GM23338 (cell line): ENCODE measurements at places on chromosomes 12 and 14. TPM values are rescaled to one million over a fixed set of nuclear protein-coding genes. Genes with fewer than 3 reads are reported as not detected.

DNA sequence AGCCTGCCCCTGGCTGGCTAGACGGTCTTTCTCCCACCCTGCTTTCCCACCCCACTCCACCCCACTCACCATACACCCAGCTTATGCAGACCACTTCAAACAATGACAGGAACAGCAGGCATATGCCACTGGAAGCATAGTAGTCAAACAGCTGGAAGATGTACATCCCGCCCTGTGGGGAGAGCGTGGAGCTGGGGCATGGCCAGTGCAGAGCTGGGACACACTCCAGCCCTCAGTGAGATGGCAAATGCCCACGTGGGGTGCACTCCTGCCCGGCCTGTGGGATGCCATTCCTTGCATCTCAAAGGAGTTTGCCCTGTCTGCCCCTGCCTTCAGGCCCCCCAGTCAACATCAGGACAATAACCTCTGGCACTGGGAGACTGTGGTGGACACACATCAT, 18.8 kb downstream of the SLC6A12 start:
- DNase-seq: no peak
- H3K27me3 ChIP-seq: peaks cover 1% of the 10 kb centered on the region; the same call in 1 of the 2 replicates
- peaks cover 8% of the 10 kb centered on the region for H3K4me1 ChIP-seq

- no peak overlapping the region for H3K27ac ChIP-seq
- no peak overlapping the region for H3K4me3 ChIP-seq
- H3K27me3 ChIP-seq: no peaks in the 10 kb centered on the region
Observed at GRCh38 chr12:80860206-80860605, 77.5 kb downstream of the LIN7A start.

- DNase-seq: peak; percentile 35
- no peaks in the 10 kb centered on the region for H3K36me3 ChIP-seq
- no peaks in the 10 kb centered on the region for H3K4me1 ChIP-seq
- H3K27ac ChIP-seq: no peak overlapping the region
Observed at GRCh38 chr12:116867523-116867922, 13.7 kb downstream of the HRK start.

GRCh38 chr14:91352053-91352452, 65.6 kb downstream of the CCDC88C start:
- no peaks in the 10 kb centered on the region for H3K36me3 ChIP-seq
- H3K27ac ChIP-seq: peak overlapping the region; percentile 23; the same call in 1 of the 2 replicates
- DNase-seq: peak; percentile 58
- H3K27me3 ChIP-seq: no peaks in the 10 kb centered on the region

DNA sequence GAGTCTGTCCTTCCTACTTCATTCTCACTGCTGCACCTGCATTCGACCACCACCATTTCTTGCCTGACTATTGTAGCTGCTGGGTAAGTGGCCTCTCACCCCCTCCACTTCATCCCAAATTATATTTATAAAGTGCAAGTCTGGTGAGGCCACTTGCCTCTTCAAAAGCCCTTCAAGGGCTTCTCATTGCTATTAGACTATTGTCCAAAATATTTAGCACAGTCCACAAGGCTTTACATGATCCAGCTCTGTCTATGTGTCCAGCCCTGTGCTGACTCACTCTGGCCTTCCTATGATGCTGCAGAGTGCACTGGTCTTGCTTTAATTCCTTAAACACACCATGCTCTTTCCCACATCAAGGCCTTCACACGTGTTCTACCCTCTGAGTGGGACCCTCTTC, 46.0 kb downstream of the PAH start:
- H3K4me3 ChIP-seq: no peak overlapping the region
- H3K27me3 ChIP-seq: no peaks in the 10 kb centered on the region
- H3K27ac ChIP-seq: no peak overlapping the region
- DNase-seq: no peak
- H3K4me1 ChIP-seq: no peaks in the 10 kb centered on the region
- no peaks in the 10 kb centered on the region for H3K36me3 ChIP-seq

Gene CCDC184
- 2.8 and 3.7 TPM in 2 replicates for total RNA-seq

Gene SERPINA12
- not detected in 2 replicates for total RNA-seq

DNA sequence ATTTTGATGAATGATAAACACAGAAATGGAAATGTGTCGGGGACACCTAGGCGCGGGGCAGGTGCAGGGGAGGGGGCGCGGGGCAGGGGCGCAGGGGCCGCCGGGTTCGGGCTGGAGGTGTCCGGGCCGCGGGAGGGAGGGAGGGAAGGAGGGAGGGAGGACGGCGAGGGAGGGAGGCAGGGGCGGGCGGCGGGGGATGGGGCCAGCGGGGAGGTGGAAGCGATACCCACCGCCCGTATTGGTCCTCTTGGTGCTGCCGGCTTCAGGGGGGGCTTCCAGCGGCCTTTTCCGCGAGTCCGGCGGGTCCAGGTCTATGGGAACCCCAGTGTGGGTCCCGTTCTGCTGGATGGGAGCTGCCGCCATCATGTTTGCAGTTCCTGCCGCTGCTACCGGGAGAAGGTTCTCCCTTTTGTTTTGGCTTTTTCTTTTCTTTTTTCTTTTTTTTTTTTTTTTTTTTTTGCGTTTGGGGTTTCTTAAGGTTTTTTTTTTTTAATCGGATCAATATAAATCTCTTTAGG, 703 bp downstream of the NOVA1 start:
- DNase-seq: peak; percentile 69
- H3K4me3 ChIP-seq: peak overlapping the region; percentile 82
- H3K27ac ChIP-seq: peak overlapping the region; percentile 90
- no peaks in the 10 kb centered on the region for H3K36me3 ChIP-seq
- H3K27me3 ChIP-seq: 0 out of 2 replicates have a peak, but pooled peaks cover 9% of the 10 kb centered on the region

DNA sequence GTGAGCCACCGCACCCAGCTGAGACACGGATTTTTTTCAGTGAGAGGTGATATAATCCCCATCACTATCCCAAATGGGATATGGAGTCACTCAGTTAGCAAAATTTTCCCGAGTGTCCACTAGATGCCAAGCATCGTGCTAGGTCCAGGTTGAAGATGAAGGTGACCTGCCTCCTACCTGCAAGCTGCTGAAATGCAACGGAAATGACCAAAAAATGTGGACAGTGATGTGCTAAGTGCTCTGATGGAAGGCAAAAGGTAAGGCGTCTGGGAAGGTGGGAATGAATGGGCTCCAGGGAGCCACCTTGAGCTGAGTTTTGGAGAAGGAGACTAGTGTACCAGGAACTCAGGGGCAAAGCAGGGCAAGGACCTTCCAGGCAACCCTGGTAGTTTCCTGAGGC, 64.6 kb downstream of the CALM1 start:
- no peaks in the 10 kb centered on the region for H3K36me3 ChIP-seq
- no peak overlapping the region for H3K4me3 ChIP-seq
- H3K27me3 ChIP-seq: no peaks in the 10 kb centered on the region
- DNase-seq: peak; percentile 48

Gene POU6F1
- total RNA-seq: 2.6 and 3.0 TPM in 2 replicates

Gene TAS2R7
- not detected in 2 replicates for total RNA-seq

DNA sequence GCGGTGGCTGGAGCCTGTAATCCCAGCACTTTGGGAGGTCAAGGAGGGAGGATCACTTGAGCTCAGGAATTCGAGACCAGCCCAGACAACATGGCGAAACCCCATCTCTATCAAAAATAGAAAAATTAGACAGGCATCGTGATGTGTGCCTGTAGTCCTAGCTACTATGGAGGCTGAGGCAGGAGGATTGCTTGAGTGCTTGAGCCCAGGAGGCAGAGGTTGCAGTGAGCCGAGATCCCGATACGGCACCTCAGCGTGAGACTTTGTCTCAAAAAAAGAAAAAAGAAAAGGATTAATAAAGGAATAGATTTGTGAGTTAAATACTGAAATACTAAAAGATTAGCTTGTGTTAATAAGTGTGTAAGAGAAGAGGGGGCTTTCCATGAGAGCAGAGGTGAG, 29.4 kb downstream of the RPGRIP1 start:
- H3K36me3 ChIP-seq: no peaks in the 10 kb centered on the region
- peak overlapping the region; percentile 95 for H3K27ac ChIP-seq
- H3K4me1 ChIP-seq: peaks cover 25% of the 10 kb centered on the region
- DNase-seq: no peak
- no peaks in the 10 kb centered on the region for H3K27me3 ChIP-seq

- H3K4me3 ChIP-seq: no peak overlapping the region
- H3K36me3 ChIP-seq: peaks cover 16% of the 10 kb centered on the region
- no peak overlapping the region for H3K27ac ChIP-seq
- DNase-seq: peak; percentile 74
- H3K4me1 ChIP-seq: no peaks in the 10 kb centered on the region
Observed at GRCh38 chr14:106417224-106418049, 891.1 kb downstream of the TMEM121 start.

DNA sequence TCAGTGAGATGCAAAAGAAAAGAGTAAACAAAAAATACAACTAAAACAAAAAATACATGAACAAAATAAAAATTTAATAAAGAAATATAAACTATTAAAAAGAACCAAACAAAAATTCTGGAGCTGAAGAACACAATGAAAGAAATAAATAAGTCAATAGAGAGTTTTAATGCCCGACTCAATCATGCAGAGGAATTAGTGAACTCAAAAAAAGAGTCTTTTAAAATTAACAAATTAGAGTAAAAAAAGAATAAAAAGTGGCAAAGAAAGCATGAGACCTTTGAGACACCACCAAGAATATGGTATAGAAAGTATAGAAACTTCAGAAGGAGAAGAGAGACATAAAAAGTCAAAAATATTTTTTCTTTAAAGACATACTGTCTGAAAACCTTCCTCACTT, 2.6 kb upstream of the KLRC1 start:
- H3K36me3 ChIP-seq: no peaks in the 10 kb centered on the region
- H3K27ac ChIP-seq: no peak overlapping the region
- H3K4me1 ChIP-seq: peaks cover 9% of the 10 kb centered on the region
- H3K27me3 ChIP-seq: no peaks in the 10 kb centered on the region
- DNase-seq: no peak

Gene KRT78
- total RNA-seq: not detected in 2 replicates

GRCh38 chr14:95313707-95314106, 6.0 kb downstream of the CLMN start:
- H3K4me3 ChIP-seq: no peak overlapping the region
- no peak for DNase-seq
- H3K36me3 ChIP-seq: no peaks in the 10 kb centered on the region

DNA sequence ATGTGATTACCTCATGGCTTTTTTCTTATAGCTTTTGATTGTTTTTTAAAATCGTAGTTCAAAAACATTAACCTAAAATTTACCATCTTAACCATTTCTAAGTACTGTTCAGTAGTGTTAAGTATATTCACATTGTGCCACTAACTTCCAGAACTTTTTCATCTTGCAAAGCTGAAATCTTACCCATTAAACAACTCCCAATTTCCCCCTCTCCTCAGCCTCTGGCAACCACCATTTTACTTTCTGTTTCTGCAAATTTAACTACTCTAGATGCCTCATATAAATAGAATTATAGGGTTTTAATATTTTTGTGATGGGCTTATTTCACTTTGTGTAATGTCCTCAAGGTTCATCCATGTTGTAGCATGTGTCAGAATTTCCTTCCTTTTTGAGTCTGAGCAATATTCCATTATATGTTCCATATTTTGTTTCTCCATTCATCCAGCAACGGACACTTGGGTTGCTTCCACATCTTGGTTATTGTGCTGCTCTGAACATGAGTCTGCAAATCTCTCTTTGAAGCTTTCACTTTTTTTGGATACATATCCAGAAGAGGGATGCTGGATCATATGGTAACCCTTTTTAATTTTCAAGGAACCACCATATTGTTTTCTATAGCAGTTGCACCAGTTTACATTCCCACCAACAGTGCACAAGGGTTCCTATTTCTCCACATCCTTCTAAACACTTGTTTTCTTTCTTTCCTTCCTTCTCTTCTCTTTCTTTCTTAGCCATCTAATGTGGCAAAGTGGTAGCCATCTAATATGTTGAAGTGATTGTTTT, 5.0 kb downstream of the HIF1A start:
- H3K4me1 ChIP-seq: peaks cover 74% of the 10 kb centered on the region
- peak overlapping the region; percentile 93 for H3K4me3 ChIP-seq
- H3K36me3 ChIP-seq: no peaks in the 10 kb centered on the region; the same call in 1 of the 2 replicates
- H3K27me3 ChIP-seq: no peaks in the 10 kb centered on the region
- no peak for DNase-seq
